Activated T-helper 1 cell treated with anti-CD3 and anti-CD28 coated beads, Interleukin-12 subunit alpha, Interleukin-12 subunit beta, Interleukin-2, Interleukin-4 antibody, amounts not matched to agents 30 ng/mL and 10 ng/mL and 1 ng/mL, durations not matched to agents 14 hours and 24 hours and 36 hours (primary cell): ENCODE measurements at places on chromosomes 12 and 14. TPM values are rescaled to one million over a fixed set of nuclear protein-coding genes. Genes with fewer than 3 reads are reported as not detected.
A peak's percentile ranks its signal among the peaks of the same experiment; 100 is the strongest.

The FGD4 gene
- 0.03 and 0.51 TPM in 2 replicates for total RNA-seq

The GSG1 gene
- total RNA-seq = not detected in 2 replicates

The SERPINA9 gene
- not detected in 2 replicates for total RNA-seq

The KCNC2 gene
- total RNA-seq = not detected in 2 replicates

The KRT86 gene
- total RNA-seq = 0.73 and 0.93 TPM in 2 replicates

The KCNJ8 gene
- not detected in 2 replicates for total RNA-seq

The KRT79 gene
- total RNA-seq = not detected in 2 replicates

The ACVR1B gene
- total RNA-seq = 11.4 and 12.0 TPM in 2 replicates

The IL31 gene
- total RNA-seq = 5.5 and 6.6 TPM in 2 replicates

The TMPRSS12 gene
- total RNA-seq = not detected in 2 replicates

DNA sequence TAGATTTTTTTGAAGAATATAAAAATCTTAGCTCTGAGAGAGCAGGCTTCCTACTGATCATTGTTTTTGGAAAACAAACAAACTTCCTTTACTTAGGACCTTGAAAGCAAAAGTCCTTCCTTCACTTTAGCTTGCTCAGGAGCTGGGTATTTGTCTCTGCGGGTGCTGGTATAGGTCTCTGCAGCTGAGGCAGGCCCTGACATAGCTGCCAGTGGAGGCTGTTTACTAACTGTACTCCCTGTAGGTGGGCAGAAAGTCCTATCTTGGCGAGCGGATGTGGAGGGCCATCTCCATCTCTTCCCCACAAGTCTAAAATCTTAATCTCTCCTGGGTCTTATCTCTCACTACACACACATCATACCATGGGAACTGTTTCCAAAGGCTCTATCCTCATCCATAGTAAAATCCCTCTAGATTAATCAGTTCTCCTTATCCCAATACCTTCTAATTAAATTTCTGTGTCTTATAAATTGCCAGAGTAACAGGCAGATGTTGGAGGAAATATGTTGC is 4.1 kb upstream of the MIA2 start:
- DNase-seq = no peak
- no peaks in the 10 kb centered on the region for H3K27me3 ChIP-seq
- peaks cover 4% of the 10 kb centered on the region for H3K36me3 ChIP-seq
- H3K4me3 ChIP-seq = peak overlapping the region; percentile 20

GRCh38 chr14:72839351-72839750 is 54.5 kb downstream of the DPF3 start:
- no peak overlapping the region for H3K4me3 ChIP-seq
- peaks cover 3% of the 10 kb centered on the region for H3K36me3 ChIP-seq
- H3K27ac ChIP-seq = no peak overlapping the region
- no peak for DNase-seq
- no peaks in the 10 kb centered on the region for H3K4me1 ChIP-seq

GRCh38 chr14:76984787-76985375 is 43.6 kb downstream of the IRF2BPL start:
- H3K27ac ChIP-seq = no peak overlapping the region
- H3K4me3 ChIP-seq = no peak overlapping the region
- peaks cover 2% of the 10 kb centered on the region for H3K36me3 ChIP-seq
- no peak for DNase-seq

GRCh38 chr12:22366181-22366580 is 31.7 kb upstream of the ST8SIA1 start:
- H3K27me3 ChIP-seq = peaks cover 4% of the 10 kb centered on the region
- H3K4me1 ChIP-seq = no peaks in the 10 kb centered on the region
- no peak for DNase-seq
- no peak overlapping the region for H3K27ac ChIP-seq
- H3K36me3 ChIP-seq = peaks cover 1% of the 10 kb centered on the region

GRCh38 chr14:34254031-34254430 is 208.0 kb downstream of the SPTSSA start:
- H3K4me3 ChIP-seq = no peak overlapping the region
- DNase-seq = no peak
- no peaks in the 10 kb centered on the region for H3K36me3 ChIP-seq
- no peak overlapping the region for H3K27ac ChIP-seq
- H3K4me1 ChIP-seq = no peaks in the 10 kb centered on the region

GRCh38 chr12:12528361-12529270 is 34.0 kb downstream of the DUSP16 start:
- H3K36me3 ChIP-seq = peaks cover 24% of the 10 kb centered on the region
- H3K4me3 ChIP-seq = peak overlapping the region; percentile 57

DNA sequence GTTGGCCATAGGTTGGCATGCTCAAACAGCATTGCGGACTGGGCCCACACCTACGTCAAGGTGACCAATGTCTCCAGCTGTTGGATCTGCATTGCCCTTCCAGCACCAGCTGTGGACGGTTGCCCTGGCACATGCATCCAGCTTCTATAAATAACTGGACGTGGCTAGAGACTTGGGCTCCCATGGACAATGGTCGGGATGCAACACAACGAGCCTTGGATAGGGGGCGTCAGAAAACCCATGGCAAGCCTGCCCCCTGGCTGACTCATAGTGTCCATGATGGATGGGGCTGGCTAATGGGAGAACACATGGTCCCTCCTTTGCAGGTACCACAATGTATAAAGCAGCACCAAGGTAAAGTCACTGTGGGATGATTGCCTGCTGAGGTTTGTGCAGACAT is 331.6 kb upstream of the FAR2 start:
- no peaks in the 10 kb centered on the region for H3K27me3 ChIP-seq
- DNase-seq = no peak
- no peak overlapping the region for H3K27ac ChIP-seq

- H3K36me3 ChIP-seq = no peaks in the 10 kb centered on the region
- no peak overlapping the region for H3K27ac ChIP-seq
- H3K27me3 ChIP-seq = peaks cover 1% of the 10 kb centered on the region
- H3K4me1 ChIP-seq = peaks cover 12% of the 10 kb centered on the region
Observed at GRCh38 chr14:31270196-31270772, 62.7 kb upstream of the HECTD1 start.

GRCh38 chr12:121013715-121014114 is 2.6 kb downstream of the C12orf43 start:
- H3K4me3 ChIP-seq = peak overlapping the region; percentile 63
- H3K4me1 ChIP-seq = peaks cover 28% of the 10 kb centered on the region
- no peaks in the 10 kb centered on the region for H3K27me3 ChIP-seq

GRCh38 chr14:32908196-32909084 is 30.2 kb upstream of the NPAS3 start:
- no peak overlapping the region for H3K27ac ChIP-seq
- H3K4me1 ChIP-seq = no peaks in the 10 kb centered on the region
- H3K36me3 ChIP-seq = no peaks in the 10 kb centered on the region
- DNase-seq = no peak

DNA sequence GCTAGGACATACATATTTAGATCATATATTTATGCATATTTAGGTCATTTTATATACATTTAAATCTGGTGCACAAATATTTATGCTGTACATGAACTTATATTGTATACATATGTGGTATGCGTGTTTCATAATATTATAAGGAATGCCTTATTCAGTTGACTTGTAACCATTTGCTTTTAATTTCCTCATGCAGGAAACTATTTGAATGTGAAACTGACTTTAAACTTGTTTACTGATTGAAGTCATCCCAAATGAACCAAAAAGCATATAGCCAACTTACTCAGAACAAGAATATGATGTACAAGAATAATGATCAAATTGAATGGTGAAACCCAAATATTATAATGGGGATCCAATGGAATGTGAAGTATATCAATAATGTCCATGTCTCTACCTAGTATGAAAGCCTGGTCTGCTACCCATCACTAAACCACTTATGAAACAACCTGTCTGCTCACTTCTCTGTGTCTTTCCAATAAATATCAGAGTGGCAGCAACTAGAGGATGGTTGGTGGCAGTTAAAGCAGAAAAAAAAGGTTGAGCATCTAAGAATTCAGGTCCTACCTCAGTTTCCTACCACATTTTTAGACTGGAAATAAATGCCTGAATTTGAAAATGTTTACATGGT is 38.3 kb downstream of the RPS6KA5 start:
- peaks cover 22% of the 10 kb centered on the region for H3K36me3 ChIP-seq
- peak overlapping the region; percentile 76 for H3K4me3 ChIP-seq
- peaks cover 83% of the 10 kb centered on the region for H3K4me1 ChIP-seq
- no peak for DNase-seq

GRCh38 chr14:67837011-67837624 is 17.5 kb downstream of the RAD51B start:
- H3K27me3 ChIP-seq = no peaks in the 10 kb centered on the region
- no peak overlapping the region for H3K27ac ChIP-seq
- no peak overlapping the region for H3K4me3 ChIP-seq
- H3K4me1 ChIP-seq = no peaks in the 10 kb centered on the region

DNA sequence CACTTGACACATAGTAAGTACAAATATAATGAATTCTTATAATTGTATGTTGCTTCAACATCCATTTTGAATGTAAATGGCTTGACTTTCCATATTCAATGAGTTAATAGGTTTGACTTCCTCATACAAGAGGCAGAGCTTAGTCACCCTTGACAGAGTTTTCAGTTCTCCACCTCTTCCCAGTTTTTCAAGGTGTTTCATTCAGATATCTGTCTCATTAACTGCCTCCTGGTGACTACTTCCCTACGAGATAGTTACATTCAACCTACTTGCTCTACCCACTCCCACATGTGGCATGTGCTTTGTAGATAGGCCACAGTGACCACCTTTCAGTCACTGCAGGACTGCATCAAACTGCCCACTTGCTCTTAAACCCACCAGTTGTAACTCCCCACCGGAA is 60.0 kb downstream of the MYF5 start:
- H3K27ac ChIP-seq = no peak overlapping the region
- H3K27me3 ChIP-seq = no peaks in the 10 kb centered on the region
- peaks cover 13% of the 10 kb centered on the region for H3K4me1 ChIP-seq
- no peak overlapping the region for H3K4me3 ChIP-seq

GRCh38 chr14:29215853-29216252 is 449.3 kb downstream of the FOXG1 start:
- no peaks in the 10 kb centered on the region for H3K4me1 ChIP-seq
- no peak for DNase-seq
- no peaks in the 10 kb centered on the region for H3K27me3 ChIP-seq
- no peak overlapping the region for H3K4me3 ChIP-seq
- no peaks in the 10 kb centered on the region for H3K36me3 ChIP-seq

DNA sequence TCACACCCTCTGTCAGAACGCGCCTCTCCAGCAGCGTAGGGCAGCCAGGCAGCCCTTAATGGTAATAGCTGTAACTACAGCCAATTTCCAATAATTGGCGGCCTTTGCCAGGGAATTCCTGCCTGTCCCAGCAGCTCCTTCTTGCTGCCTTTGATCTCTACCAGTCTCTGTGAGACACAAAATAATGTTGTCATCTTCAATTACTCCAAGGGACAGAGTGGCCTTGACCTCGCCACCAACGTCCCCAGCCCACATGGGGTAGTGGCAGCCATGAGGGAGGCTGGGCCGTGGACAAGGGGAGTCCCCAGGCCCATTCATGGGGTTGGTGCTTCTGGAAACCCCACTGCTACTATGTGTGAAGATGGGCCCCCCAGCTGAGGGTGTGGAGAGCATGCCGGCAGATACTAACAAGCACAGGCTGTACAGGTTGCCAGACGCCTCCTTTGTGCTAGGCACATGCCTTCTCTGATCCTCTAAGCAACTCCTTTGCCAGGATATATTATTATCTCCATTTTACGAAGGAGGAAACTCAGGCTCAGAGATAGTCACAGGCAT is 17.4 kb upstream of the CLMN start:
- no peak overlapping the region for H3K4me3 ChIP-seq
- DNase-seq = no peak
- H3K27me3 ChIP-seq = peaks cover 2% of the 10 kb centered on the region
- no peak overlapping the region for H3K27ac ChIP-seq
- no peaks in the 10 kb centered on the region for H3K36me3 ChIP-seq

- DNase-seq = no peak
- no peaks in the 10 kb centered on the region for H3K36me3 ChIP-seq
- H3K27ac ChIP-seq = no peak overlapping the region
- no peak overlapping the region for H3K4me3 ChIP-seq
- no peaks in the 10 kb centered on the region for H3K4me1 ChIP-seq
Observed at GRCh38 chr12:39902821-39903220, 203.1 kb downstream of the SLC2A13 start.

- H3K27ac ChIP-seq = no peak overlapping the region
- no peak overlapping the region for H3K4me3 ChIP-seq
- no peak for DNase-seq
Observed at GRCh38 chr12:11568155-11568761, 81.2 kb upstream of the ETV6 start.

DNA sequence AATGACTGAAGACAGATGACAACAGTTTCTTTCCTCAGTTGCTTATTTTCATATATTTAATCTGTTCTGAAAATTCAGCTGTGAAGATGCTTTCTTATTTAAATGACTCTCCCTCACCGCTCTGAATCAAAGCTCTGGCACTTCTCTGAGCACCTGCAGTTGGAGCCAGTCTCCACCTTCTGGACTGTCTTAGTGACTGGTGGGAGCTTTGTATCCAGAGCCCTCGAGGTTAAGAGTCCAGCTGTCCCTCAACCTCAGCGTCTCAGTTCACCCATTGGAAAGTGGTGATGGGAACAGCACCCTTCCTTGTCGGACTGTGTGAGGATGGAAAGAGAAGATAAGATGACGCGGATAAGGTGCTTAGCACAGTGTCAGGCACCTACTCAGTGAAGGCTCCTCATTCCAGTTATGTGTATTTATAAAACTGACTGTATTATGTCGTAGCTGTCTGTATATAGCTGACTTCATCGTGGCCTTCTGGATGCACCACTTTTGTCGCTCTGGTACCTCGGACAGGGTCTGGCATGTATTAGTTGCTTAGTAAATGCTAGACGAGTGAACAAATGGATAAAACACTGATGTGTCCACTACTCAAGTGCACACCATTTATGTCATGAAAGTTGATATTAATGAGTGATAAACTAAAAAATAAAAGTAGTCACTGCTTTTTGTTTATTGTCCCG is 34.5 kb downstream of the ELK3 start:
- H3K4me3 ChIP-seq = no peak overlapping the region
- H3K27me3 ChIP-seq = no peaks in the 10 kb centered on the region
- H3K27ac ChIP-seq = no peak overlapping the region
- peaks cover 29% of the 10 kb centered on the region for H3K4me1 ChIP-seq
- H3K36me3 ChIP-seq = peaks cover 39% of the 10 kb centered on the region
- no peak for DNase-seq

- H3K27ac ChIP-seq = no peak overlapping the region
- DNase-seq = no peak
- no peaks in the 10 kb centered on the region for H3K27me3 ChIP-seq
- no peak overlapping the region for H3K4me3 ChIP-seq
- H3K4me1 ChIP-seq = no peaks in the 10 kb centered on the region
- H3K36me3 ChIP-seq = no peaks in the 10 kb centered on the region
Observed at GRCh38 chr12:105803292-105803691, 335.5 kb downstream of the NUAK1 start.

DNA sequence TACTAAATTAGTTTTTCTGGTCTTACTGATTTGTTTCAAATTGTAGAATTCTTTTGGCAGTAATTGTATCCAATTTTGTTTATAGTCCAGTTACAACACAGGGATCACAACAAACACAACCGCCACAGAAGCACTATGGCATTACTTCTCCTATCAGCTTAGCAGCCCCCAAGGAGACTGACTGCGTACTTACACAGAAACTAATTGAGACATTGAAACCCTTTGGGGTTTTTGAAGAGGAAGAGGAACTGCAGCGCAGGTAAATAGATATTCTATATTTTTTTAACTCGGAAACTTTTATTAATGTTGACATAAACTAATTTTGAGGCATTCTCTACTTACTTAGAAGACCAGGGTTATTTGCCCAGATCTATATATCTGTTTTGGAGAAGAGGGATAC is 17.8 kb downstream of the PAPOLA start:
- H3K27ac ChIP-seq = no peak overlapping the region
- H3K27me3 ChIP-seq = no peaks in the 10 kb centered on the region
- no peak for DNase-seq
- H3K36me3 ChIP-seq = peaks cover 12% of the 10 kb centered on the region
- H3K4me1 ChIP-seq = peaks cover 31% of the 10 kb centered on the region
- H3K4me3 ChIP-seq = no peak overlapping the region
